Activated naive CD4-positive, alpha-beta T cell treated with anti-CD3 and anti-CD28 coated beads, Interleukin-2, amount 50 U/mL, for 72 hours (primary cell): ENCODE measurements at places on chromosomes 12 and 14. TPM values are rescaled to one million over a fixed set of nuclear protein-coding genes. Genes with fewer than 3 reads are reported as not detected.

DNA sequence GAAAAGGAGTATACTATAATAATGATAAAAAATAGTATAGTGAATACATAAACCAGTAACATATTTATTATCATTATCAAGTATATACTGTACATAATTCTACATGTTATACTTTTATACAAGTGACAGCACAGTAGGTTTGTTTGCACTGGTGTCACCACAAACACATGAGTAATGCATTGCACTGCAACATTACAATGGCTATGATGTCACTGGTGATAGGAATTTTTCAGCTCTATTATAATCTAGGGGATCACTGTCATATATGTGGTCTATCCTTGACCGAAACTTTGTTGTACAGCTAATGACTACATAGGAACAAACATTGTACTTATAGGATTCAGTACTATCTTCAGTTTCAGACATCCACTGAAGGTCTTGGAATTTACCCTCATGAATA is 165.8 kb upstream of the SYT1 start:
- no peak for DNase-seq

DNA sequence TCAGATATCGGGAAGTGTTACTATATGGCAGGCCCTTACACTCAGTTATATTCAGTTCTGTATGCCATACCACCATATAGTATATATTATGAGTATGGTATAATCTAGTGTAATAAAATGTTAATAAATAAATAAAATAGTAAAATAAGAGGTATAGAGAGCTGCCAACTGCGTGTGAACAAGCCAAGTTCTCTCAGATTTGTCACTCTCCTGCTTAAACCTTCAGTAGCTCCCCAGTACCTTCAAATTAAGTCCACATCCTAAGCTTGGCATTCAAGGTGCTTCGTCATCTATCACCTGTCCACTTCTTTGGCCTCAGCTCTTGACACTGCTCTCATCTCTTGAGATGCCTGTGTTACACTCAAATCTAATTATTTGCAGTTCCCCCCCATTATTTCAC is 12.8 kb upstream of the CREBL2 start:
- no peak for DNase-seq

DNA sequence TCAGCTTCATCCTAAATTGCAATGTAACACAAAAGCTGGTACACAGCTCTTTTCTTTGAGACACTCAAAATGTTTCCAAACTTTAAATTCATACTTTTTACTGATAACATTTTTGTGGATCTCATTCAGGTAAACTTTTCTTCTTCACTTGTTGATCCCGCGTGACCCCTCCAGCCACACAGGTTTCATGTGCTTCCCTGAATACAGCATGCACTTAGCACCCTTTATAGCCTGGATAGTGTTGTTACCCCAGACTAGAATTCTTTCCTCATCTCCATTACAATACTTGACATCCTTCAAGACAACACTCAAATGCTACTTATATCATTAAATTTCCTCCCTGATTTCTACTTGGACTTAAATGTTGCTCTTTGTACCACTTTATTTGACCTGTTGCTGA is 373.4 kb downstream of the RAD51B start:
- no peak for DNase-seq

GRCh38 chr12:126976579-126976978 is 1290.4 kb upstream of the TMEM132C start:
- DNase-seq, result no peak

DNA sequence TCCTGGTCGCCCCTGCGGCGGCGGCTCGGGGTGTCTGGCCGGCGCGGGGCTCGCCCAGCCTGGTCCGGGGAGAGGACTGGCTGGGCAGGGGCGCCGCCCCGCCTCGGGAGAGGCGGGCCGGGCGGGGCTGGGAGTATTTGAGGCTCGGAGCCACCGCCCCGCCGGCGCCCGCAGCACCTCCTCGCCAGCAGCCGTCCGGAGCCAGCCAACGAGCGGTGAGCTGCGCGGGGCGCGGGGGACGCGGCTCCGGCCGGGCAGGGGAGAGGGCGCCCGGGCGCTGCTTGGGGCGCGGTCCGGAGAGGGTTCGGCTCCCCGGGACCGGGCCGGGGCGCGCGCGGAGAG is at the start of gene LGALS3:
LGALS3 (plus strand) TSS at position 167 of the 342 bp plus-strand sequence. CDS start 8,122 bp downstream, outside the sequence.
- DNase-seq, result peak; percentile 31

GRCh38 chr14:103984196-103984595 is 41.9 kb upstream of the RD3L start:
- DNase-seq, result no peak

Gene MMP14
- 2.2 TPM for total RNA-seq

DNA sequence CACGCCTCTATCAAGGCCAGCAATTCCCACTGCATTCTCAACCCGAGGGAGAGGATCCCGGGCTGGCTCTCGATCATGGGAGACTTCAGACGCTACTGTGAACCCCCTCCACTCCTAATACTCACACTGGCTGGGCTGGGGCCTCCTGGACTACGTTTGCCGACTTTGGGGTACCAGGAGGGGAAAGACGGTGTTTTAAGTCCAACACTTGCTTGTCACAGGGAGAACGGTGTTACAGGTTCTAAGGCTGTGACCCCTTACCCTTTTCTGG is 463 bp downstream of the NACA start:
- no peak for DNase-seq

- DNase-seq, result no peak
Measured at GRCh38 chr12:113333877-113334785, 778 bp downstream of the SLC8B1 start.

Gene PRH2
- total RNA-seq, result not detected

Gene CIDEB
- 6.9 TPM for total RNA-seq

Gene MTERF2
- 6.4 TPM for total RNA-seq

GRCh38 chr12:123148655-123149054 is 2.2 kb downstream of the PITPNM2 start:
- no peak for DNase-seq

GRCh38 chr14:101595887-101596721 is 34.8 kb downstream of the DIO3 start:
- DNase-seq, result peak; percentile 62

Gene KRT73
- 4.9 TPM for total RNA-seq

Gene EGLN3
- total RNA-seq, result 0.34 TPM

Gene IFT43
- 9.7 TPM for total RNA-seq

Gene MDGA2
- total RNA-seq, result not detected

- DNase-seq, result no peak
Measured at GRCh38 chr14:23145794-23146350, 26.8 kb upstream of the CEBPE start.

Gene MIP
- not detected for total RNA-seq

- DNase-seq, result no peak
Measured at GRCh38 chr14:68687746-68688145, 105.1 kb downstream of the ZFP36L1 start.

- DNase-seq, result peak; percentile 66
Measured at GRCh38 chr12:47216150-47216677, 136.5 kb upstream of the AMIGO2 start.

DNA sequence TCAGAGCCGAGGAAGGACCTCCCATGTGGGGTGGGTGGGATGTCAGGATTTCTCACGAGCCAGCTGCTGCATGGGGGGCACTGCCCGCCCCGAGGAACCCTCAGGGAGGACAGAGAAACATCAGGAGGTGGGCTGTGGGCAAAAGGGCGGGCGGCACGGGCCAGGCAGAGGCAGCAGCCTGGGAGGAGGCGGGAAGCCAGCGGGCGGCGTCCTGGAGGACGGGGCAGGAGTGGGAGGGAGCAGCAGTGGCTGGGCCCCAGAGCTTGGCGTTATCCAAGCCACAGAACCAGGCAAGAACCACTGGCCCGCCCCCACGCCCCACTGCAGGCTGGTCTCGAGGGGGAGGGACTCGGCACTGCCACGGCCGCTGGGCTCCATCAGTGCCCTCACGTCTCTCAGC is 2.4 kb downstream of the C14orf180 start:
- no peak for DNase-seq

Gene ANKRD33
- not detected for total RNA-seq

Gene RFLNA
- 0.32 TPM for total RNA-seq

GRCh38 chr14:102461490-102462338 is 47.9 kb downstream of the ANKRD9 start:
- DNase-seq, result no peak

GRCh38 chr14:21090194-21090939 is 8.1 kb downstream of the ZNF219 start:
- DNase-seq, result no peak

DNA sequence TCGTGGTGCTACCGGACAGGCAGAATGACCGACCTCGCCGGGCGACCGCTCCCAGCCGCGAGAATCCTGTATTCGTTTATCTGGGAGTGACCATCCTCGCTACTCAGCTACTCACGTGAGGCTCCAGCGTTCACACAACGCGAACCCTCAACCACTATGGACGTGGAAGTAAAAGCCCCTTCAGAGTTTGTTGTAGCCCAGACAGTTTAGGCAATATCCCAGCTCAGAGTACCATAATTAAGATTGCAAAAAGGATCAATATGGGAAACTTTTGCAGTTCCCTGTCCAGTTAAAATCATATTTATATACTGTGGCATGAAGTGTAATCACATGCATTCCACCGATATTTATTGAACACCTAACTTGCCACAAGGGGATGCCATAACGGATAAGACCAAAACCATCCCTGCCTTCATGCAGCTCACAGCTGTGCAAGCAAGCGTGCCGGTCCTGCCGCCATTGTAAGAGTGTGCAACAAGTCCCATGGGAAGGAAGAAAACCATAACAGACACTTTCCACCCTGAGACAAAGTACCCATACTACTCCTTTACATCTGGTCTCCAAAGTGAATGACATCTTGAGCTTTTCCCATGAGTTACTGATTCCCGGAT is 938 bp upstream of the MAX start:
- DNase-seq, result no peak

DNA sequence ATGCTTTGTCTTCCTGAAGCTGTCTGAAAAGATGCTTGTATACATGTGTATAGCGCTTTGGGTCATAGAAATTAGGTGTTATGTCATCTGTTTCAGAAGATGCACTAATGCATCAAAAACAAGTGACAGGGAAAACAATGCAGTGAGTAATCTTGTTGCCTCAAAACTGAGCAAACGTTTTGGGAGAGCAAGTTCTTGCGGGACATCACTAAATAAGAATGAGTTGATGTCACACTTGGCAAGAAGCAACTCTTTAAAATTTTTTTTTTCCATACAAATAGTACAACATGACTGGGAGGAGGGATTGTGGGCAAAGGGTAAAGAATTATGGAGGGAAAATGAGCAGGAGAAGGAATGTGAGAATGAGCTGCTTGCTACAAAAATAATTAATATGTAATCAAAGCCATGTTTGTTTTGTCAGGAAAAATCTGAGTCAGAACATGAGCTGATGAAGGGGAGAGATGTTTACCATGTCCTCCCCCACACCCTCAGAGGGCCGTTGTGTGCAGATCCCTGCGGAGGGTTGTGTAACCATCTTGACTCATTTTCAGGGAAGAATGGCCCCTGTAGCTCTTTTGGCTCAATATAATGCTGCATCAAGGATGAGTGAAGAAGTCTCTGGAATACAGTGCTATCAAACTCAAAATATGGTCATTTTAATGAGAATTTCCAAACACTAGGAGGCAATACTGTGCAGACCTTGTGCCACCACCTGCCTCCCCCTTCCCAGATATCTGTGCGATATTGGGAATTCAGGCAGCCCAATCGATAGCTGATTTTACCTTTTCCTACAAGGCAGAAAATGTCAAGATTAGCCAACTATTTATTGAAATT is 41.4 kb downstream of the BORCS5 start:
- no peak for DNase-seq

DNA sequence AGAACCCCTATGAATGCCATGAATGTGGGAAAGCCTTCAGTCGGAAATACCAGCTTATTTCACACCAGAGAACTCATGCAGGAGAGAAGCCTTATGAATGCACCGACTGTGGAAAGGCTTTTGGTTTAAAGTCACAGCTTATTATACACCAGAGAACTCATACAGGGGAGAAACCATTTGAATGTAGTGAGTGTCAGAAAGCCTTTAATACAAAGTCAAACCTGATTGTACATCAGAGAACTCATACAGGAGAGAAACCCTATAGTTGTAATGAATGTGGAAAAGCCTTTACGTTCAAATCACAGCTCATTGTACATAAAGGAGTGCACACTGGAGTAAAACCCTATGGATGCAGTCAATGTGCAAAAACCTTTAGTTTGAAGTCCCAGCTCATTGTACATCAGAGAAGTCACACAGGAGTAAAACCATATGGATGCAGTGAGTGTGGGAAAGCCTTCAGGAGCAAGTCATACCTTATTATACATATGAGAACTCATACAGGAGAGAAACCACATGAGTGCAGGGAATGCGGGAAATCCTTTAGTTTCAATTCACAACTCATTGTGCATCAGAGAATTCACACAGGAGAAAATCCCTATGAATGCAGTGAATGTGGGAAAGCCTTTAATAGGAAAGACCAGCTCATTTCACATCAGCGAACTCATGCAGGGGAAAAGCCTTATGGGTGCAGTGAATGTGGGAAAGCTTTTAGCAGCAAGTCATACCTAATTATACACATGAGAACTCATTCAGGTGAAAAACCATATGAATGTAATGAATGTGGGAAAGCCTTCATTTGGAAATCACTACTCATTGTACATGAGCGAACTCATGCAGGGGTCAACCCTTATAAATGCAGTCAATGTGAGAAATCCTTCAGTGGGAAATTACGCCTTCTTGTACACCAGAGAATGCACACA is 22.3 kb downstream of the ZNF268 start:
- no peak for DNase-seq

DNA sequence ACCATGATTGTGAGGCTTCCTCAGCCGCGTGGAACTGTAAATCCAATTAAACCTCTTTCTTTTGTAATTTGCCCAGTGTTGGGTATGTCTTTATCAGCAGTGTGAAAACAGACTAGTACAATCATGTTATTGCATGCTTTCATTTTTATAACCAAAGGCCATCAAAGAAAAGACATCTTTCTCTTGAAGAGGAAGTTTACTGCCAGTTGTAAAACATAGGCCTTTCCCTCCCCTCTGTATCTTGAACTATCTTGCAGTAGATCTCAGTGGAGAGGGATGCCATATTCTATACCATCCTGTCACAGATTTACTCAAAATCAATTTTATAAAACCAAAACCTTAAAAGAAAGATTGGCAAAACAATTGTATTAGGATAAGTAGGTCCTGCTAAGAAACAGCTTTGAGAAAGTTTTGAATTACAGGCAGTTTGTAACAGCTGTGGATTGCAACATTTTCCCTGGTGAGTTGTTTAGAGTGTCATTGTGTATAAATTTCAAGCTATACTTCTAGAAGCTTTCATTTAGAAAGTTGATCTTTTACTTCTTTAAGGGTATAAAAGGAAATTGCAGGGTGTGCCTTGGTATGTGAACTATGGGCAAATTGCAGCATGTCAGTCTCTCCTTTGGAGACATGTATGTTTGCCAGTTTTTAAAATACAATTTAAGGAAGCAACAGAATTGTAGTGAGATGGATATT is 128.0 kb downstream of the ATP23 start:
- DNase-seq, result no peak

Gene RPL10L
- total RNA-seq, result not detected

Gene ABCD2
- 7.3 TPM for total RNA-seq

GRCh38 chr12:121657305-121658008 is 12.0 kb downstream of the MORN3 start:
- no peak for DNase-seq

Gene SCYL2
- 28.3 TPM for total RNA-seq

GRCh38 chr12:76457010-76457409 is 102.6 kb downstream of the OSBPL8 start:
- DNase-seq, result no peak

GRCh38 chr12:26614011-26614616 is 218.9 kb downstream of the ITPR2 start:
- DNase-seq, result no peak

Gene TIMM9
- 27.8 TPM for total RNA-seq
